ENCODE measurements at places on chromosomes 2 and 18. TPM values are rescaled to one million over a fixed set of nuclear protein-coding genes. Genes with fewer than 3 reads are reported as not detected.

The FKBP1B gene
- total RNA-seq, result 20.7 TPM

The CKAP2L gene
- total RNA-seq, result 19.4 TPM

The C2orf66 gene
- not detected for total RNA-seq

The RAB6C gene
- total RNA-seq, result not detected

The AKAIN1 gene
- total RNA-seq, result not detected

The CXCR1 gene
- not detected for total RNA-seq

The SUCLG1 gene
- 62.1 TPM for total RNA-seq

The AMER3 gene
- total RNA-seq, result not detected

The RPRM gene
- not detected for total RNA-seq

The SETBP1 gene
- 10.4 TPM for total RNA-seq

The INHA gene
- not detected for total RNA-seq

The CCDC178 gene
- total RNA-seq, result 1.7 TPM

The CCNT2 gene
- total RNA-seq, result 13.3 TPM

The CDH20 gene
- total RNA-seq, result 0.13 TPM

The ZNF892 gene
- total RNA-seq, result 5.7 TPM

The SNORC gene
- 6.8 TPM for total RNA-seq

The GKN1 gene
- total RNA-seq, result not detected

The MYOM1 gene
- total RNA-seq, result 0.13 TPM

The TEX44 gene
- not detected for total RNA-seq

The CNNM3 gene
- 4.3 TPM for total RNA-seq

The IL1RN gene
- total RNA-seq, result 0.13 TPM

The PSMD1 gene
- total RNA-seq, result 86.0 TPM

The UGT1A1 gene
- total RNA-seq, result not detected

The NETO1 gene
- not detected for total RNA-seq

The PLB1 gene
- not detected for total RNA-seq

The MAP4K4 gene
- total RNA-seq, result 83.9 TPM

The DLX1 gene
- total RNA-seq, result not detected

The FAM124B gene
- total RNA-seq, result 0.26 TPM

The TMEM178A gene
- total RNA-seq, result 1.8 TPM

The MYO3B gene
- not detected for total RNA-seq

The NCKAP5 gene
- total RNA-seq, result 2.2 TPM

The GLI2 gene
- total RNA-seq, result 15.1 TPM

The ATOH8 gene
- total RNA-seq, result 5.3 TPM

The ZNF236 gene
- total RNA-seq, result 4.8 TPM

The CRYGC gene
- not detected for total RNA-seq

The HADHB gene
- total RNA-seq, result 81.8 TPM

The RAD51AP2 gene
- not detected for total RNA-seq

The FOXI3 gene
- total RNA-seq, result not detected

The UGGT1 gene
- total RNA-seq, result 26.5 TPM

The NPPC gene
- total RNA-seq, result not detected

The B3GNT7 gene
- 0.80 TPM for total RNA-seq

The ZBTB7C gene
- total RNA-seq, result not detected

The C2orf69 gene
- total RNA-seq, result 10.3 TPM

Measured in epithelial cell of alveolus of lung (primary cell).